ENCODE measurements at places on chromosomes 11 and 22.

DNA sequence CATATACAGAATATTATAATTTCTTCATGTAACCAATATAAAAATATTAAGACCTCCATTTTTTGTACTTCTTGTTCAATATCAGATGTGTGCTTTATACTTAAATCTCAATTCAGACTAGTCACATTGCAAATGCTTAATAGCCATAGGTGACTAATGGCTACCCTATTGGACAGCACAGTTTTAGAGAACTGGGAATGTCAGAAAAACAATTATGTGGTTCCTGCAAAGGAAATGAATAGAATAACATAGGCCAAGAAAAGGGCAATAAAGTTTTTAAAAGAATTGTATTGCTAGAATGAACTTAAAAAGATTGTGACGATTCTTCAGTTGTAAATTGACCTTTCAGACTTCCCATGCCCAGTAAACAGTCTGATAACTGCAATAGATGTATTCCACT is 843.0 kb downstream of the METTL15 start:
- DNase-seq: no peak

DNA sequence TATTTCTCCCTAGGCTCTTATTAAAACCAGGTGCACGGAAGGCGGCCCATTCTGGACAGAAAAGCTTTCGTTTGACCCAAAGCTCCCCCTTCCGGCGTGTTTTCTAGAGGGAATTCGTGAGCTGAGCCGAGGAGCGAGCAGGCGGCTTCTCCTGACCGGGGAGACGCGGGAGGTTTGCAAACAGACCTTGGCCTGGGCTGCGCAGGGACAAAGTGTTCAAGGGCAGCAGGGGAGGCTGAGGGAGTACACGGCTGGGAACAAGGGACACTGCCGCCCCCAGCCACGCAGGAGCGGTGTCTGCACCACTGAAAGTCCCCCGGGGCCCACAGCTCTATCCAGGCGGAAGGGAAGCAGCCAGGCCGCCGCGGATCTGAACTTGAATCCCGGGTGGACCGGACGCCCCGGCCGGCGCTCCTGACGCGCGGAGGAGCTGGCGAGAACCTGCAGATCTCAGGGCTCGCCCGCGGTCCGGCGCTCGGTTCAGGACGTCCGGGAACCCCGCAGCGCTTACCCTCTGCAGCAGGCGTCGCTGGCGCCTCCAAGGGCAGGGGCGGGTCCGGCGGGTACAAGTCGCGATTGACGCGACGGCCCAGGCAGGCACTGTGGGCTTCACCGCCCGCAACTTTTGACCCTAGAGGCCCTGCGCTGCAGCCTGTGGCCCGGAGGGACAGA is 101.9 kb downstream of the WT1 start:
- no peak for DNase-seq

GRCh38 chr11:3732671-3733436 is 61.7 kb upstream of the CHRNA10 start:
- DNase-seq: no peak

- DNase-seq: no peak
Measured at GRCh38 chr11:94741022-94741679, 27.0 kb upstream of the AMOTL1 start.
